ENCODE measurements at places on chromosomes 1 and 21.

DNA sequence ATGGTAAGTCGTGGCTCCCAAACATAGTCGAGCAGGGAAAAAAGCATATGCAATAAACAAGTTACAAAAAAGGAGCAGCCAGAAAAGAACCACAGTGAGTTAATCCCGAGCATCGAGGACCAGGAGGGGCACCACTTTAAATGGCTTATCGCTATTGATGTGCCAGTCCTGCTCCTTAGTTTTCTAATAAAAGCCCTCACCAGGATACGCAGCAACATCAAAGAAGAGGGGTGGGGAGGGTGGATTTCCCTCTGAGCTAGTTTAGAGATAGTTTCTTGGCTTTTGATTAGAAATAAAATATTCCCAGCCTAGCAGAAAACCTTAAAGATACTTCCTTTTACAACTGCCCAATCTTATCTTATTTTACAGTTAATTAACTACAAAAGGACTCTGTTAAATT, 170.4 kb downstream of the GABPA start:
- H3K36me3 ChIP-seq, result no peaks in the 10 kb centered on the region
- H3K27me3 ChIP-seq, result no peaks in the 10 kb centered on the region
- DNase-seq, result no peak
- H3K4me1 ChIP-seq, result no peaks in the 10 kb centered on the region
- H3K4me3 ChIP-seq, result no peak overlapping the region

- DNase-seq, result no peak
- H3K4me1 ChIP-seq, result no peaks in the 10 kb centered on the region
- H3K4me3 ChIP-seq, result no peak overlapping the region
- H3K27me3 ChIP-seq, result no peaks in the 10 kb centered on the region
- no peaks in the 10 kb centered on the region for H3K36me3 ChIP-seq
- H3K27ac ChIP-seq, result no peak overlapping the region
These were observed 24.5 kb downstream of the CNIH3 start for GRCh38 chr1:224640587-224640986.

DNA sequence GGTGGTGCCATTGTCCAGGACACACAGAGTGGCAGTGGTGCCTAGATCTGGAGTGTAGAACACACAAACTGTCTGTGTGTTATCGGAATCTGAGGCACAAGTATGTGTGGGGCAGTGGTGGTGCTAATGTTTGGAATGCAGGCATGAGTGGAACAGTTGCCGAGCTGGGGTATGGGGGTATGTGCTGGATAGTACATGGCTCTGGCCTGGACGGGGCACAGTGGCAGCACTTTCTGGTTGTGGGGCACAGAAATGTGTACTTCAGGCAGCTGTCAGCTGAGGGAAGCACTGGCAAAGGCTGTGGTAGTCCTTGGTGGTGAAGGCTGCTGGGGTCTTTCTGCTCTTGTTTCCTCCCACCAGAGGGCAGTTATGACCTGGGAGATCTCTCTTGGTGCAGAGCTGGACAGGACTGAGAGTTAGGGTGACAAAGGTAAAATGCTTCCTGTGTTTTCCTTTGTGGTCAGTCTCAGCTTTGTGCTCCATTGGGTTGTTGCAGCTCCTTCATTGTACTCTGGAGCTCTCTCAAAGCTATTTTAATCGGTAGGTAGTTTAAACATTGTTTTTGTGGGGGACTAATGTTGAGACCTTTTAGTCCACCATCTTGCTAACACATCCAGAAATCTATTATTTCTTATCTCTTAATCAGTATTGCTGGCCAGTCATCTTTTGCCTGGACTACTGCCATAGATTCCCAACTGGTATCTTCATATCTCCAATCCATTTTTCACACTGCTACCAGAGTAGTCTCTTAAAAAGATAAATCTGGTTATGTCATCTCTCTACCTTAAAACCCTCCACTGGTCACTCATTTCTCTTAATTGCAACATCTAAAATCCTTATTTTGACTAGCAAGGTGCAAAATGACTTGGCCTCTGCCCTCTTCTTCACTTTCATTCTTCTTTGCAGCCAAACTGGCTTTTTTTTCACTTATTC, 83.9 kb upstream of the NBPF4 start:
- no peak for DNase-seq
- no peak overlapping the region for H3K27ac ChIP-seq
- H3K27me3 ChIP-seq, result no peaks in the 10 kb centered on the region
- H3K36me3 ChIP-seq, result no peaks in the 10 kb centered on the region
- H3K4me3 ChIP-seq, result no peak overlapping the region
- no peaks in the 10 kb centered on the region for H3K4me1 ChIP-seq

GRCh38 chr1:63935143-63935542, 161.3 kb downstream of the ROR1 start:
- no peaks in the 10 kb centered on the region for H3K4me1 ChIP-seq
- H3K27me3 ChIP-seq, result no peaks in the 10 kb centered on the region

DNA sequence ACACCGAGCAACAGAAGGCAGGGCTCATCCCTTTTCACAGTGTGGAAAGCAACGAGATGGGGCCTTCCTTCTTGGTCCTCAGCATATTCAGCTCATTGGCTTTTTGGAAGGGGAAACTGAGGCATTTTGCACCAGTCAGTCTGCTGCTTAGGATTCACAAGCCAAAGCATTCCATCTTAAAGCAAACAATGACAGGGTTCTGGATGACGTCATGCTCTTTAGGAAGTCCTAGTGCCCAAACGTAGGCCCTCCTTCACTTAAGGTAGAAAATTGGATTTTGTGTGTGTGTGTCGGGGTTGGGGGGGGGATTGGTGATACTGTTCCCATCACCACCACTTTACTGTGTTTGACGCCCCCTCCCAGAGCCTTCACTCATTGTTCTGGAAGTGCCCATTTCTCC, 101.6 kb downstream of the SELENOF start:
- H3K27me3 ChIP-seq, result no peaks in the 10 kb centered on the region
- no peaks in the 10 kb centered on the region for H3K4me1 ChIP-seq
- H3K4me3 ChIP-seq, result no peak overlapping the region
- no peaks in the 10 kb centered on the region for H3K36me3 ChIP-seq
